Fibroblast of the aortic adventitia (primary cell): ENCODE measurements at places on chromosomes 5 and 9. TPM values are rescaled to one million over a fixed set of nuclear protein-coding genes. Genes with fewer than 3 reads are reported as not detected.

GRCh38 chr5:157180374-157181264 is at the start of gene ITK:
ITK (plus strand) TSS chr5:157180840; CDS start chr5:157180978, 138 bp downstream.
- no peak for DNase-seq

PCDHB9 gene
- total RNA-seq: 0.41 and 1.2 TPM in 2 replicates

DNA sequence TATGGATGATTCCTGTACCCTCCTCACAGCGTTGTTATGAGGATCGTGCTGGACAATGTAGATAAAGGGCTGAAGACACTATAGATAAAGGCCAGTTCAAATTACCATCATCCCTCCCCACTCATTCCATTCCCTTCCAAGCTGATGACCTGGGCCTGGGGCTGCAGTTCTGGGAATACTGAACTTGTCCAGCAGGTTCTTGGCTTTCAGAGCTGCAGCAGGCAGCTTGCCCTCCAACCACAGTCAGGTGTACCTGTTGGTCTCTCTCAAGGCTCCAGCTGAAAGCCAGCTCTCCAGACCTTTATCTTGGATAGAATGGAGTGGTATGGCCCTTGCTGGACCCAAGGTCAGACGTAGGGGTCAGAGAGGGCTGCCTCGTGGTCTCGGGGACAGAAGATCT is 92.5 kb downstream of the PCDH1 start:
- no peak for DNase-seq

- no peak for DNase-seq
Measured at GRCh38 chr5:8700671-8701070, 831.7 kb downstream of the MTRR start.

SIGMAR1 gene
- total RNA-seq: 71.3 and 97.8 TPM in 2 replicates

DNA sequence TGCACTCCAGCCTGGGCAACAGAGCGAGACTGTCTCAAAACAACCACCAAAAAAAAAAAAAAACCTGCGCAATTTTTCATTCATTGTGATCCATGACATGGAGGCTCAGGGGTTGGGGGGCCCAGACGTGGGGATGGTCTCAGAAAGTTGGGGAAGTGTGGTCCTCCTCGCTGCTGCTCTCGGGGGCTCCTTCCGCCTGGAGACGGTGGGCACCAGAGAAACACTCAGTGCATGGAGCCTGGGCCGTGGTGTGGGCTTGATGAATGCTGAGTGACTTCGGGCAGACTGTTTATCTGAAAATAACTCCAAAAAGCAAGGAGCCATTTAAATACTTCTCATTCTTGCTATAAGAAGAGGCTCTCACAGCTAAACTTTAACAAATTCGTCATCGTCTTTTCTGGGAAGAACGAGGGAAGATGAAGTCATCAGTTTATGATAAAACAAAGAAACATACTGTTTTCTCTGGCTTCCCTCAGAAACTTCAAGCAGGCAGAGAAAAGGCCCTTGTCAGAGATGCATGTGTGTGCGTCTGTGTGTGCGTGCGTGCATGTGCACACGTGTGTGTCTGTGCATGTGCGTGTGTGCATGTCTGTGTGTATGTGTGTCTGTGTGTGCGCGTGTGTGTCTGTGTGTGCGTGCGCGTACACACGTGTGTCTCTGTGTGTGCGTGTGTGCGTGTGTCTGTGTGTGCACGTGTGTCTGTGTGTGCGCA is 35.0 kb downstream of the RASGEF1C start:
- peak; percentile 70 for DNase-seq

- DNase-seq: no peak
Measured at GRCh38 chr5:171840711-171841522, 55.3 kb downstream of the SMIM23 start.

ZBED3 gene
- total RNA-seq: 0.90 and 23.0 TPM in 2 replicates

GRCh38 chr5:37088009-37088408 is 161.2 kb downstream of the CPLANE1 start:
- no peak for DNase-seq

GRCh38 chr5:52802272-52802973 is 14.7 kb downstream of the ITGA1 start:
- DNase-seq: no peak

- peak; percentile 22 for DNase-seq
Measured at GRCh38 chr9:2597483-2597882, 24.1 kb upstream of the VLDLR start.
